ENCODE measurements at places on chromosomes 6 and 20.

DNA sequence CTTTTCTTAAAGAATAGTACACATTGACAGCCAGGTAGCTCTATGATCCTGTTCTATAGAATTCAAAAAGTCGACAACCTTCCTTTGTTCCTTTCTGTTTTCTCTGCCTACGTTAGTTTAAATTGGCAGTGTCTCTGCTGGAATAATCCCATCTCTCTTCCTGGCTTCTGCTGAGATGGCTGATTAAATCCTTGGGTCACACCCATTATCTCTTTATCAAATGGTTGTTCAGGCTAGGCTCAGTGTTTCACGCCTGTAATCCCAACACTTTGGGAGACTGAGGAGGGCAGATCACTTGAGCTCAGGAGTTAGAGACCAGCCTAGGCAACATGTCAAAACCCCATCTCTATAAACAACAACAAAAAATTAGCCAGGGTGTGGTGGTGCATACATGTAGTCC lies 44.4 kb downstream of the HFE start:
- no peak for DNase-seq

DNA sequence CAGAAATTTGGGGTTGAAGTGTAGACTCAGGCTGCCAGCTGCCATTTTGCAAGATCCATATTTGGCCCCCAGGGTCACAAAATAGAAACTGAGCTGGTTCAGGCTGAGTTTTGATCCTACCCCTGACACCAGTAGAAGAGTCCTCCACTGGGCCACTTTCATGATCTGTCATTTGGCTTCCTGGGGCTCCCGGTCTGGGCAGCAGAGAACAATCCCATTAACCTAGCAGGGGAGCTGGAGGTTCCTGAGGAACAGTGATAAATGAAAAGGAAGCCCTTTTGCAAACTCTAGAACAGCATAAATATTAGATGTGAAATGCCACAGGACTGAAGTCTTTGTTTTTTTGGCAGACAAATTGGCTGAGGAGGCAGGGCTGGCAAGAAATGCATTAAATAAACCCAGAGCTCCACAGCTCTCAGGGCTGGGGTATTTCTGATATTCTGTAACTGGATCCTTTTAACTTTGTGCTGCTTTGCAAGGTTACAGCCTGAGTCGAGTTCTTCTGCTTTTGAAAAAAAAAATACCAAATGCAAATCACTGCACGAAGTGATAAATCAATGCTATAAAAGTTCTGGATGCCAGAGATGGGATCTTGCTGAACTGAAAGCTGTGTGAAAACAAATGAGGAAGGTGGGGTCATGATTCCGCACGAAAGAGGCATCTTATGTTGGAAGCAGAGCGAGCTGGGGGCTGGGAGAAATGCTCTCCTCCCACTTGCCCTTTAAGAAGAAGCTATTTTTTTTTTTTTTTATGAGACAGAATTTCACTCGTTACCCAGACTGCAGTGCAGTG lies 64.4 kb downstream of the SULF2 start:
- DNase-seq: no peak

GRCh38 chr6:26029570-26029856 lies 57.7 kb upstream of the HFE start:
- DNase-seq: no peak

DNA sequence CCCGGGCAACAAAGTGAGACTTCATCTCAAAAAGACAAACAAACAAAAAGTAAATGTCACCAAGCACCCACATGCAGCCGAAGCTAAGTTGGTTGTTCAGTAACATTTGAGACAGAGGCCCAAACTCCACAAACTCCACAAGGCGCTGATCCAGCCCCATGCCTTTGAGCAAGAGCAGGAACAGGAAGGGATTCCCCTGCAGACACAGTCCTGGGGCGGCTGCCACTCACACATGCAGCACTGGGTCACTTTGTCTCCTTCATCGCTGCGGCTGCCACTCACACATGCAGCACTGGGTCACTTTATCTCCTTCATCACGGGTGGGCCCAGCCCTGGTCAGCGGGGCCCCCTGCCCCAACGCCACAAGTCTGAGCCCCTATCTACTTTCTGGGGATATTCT lies 246.9 kb upstream of the RREB1 start:
- DNase-seq: no peak

- no peak for DNase-seq
Measured at GRCh38 chr6:170062209-170062914, 228.5 kb downstream of the DLL1 start.

- no peak for DNase-seq
Measured at GRCh38 chr20:14148042-14148441, 152.7 kb downstream of the MACROD2 start.

DNA sequence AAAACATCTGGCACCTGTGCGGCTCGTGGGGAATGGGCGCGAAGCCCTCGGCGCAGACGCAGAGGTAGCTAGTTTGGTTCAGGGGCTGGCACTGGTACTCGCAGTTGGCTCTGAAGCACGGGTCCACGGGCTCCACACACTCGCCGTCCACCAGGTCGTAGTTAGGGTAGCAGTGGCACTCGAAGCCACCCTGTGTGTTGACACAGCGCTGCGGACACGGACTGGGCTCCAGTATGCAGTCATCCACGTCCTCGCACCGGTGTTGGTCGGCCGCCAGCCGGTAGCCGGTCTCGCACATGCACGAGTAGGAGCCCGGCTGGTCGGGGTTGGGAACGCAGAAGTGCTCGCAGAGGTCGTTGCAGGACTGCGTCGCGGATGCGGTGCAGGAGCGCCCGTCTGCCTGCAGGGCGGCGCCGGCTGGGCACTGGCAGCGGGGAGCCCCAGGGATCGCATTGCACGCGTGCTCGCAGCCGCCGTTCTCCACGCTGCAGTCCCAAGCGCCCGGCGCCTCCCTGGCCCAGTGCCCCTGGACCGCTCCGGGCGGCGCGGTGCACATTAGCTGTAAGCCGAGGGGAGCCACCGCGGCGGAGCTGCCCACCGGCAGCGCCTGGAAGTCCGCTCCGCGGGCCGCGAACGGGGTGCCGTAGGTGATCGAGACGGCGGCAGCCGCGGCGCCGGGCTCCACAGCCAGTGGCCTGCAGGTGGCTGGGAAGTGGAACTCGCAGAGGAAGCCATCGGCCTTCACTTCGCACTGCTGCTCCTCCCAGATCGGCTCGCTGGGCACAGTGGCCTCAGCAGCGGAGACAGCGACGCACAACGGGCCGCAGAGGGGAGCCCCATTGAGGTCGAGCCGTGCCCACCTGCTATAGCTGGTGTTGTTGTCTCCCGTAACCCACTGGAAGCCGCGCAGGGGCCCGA lies 930 bp downstream of the THBD start:
- DNase-seq: peak; percentile 17

GRCh38 chr20:45039475-45039820 lies 61.5 kb downstream of the KCNS1 start:
- DNase-seq: no peak

- DNase-seq: no peak
Measured at GRCh38 chr6:20286968-20287565, 74.8 kb upstream of the MBOAT1 start.

GRCh38 chr6:43061861-43062260 lies 2.4 kb downstream of the KLC4 start:
- no peak for DNase-seq

GRCh38 chr6:166515072-166515810 lies 71.2 kb downstream of the RAMACL start:
- DNase-seq: peak; percentile 16

GRCh38 chr6:131331151-131331550 lies 195.9 kb downstream of the AKAP7 start:
- no peak for DNase-seq

GRCh38 chr6:31898383-31899011 lies 999 bp upstream of the EHMT2 start:
- DNase-seq: peak; percentile 72

GRCh38 chr20:17939622-17940223 lies 28.9 kb downstream of the SNX5 start:
- no peak for DNase-seq

DNA sequence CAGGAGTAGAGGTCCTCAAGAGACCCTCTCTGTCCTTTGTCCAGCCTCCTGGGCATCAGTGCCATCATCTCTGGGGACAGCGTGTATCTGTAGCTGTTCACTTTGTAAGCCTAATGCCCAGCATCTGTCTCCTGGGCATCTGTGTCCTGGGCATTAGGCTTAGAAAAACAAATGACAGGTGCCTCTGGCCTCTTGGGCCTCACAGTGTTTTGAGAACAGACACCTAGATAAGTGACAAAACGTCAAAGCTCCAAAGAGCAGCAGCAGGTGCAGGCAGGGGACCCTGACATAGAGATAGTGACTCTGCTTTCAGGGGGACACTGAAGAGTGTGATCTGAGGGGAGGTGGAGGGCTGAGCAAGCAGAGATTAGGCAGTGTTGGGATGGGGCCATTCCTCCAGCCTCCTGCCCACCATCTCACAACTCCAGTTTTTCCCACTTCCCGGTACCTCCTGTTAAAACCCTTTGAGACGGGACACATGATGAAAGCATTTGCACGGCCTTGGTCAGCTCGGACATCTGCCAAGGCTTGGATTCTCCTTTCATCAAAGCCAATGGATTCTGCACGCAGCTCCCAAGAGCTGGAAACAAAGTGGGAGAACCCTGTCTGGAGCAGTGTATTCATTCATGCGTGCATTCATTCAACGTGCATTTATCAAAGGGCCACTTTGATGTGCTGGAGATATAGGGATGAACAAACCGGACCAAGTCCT lies 55.5 kb upstream of the CD93 start:
- no peak for DNase-seq

- no peak for DNase-seq
Measured at GRCh38 chr20:6811262-6812035, 44.0 kb downstream of the BMP2 start.

- DNase-seq: peak; percentile 40
Measured at GRCh38 chr6:158849899-158850806, 31.0 kb upstream of the EZR start.

DNA sequence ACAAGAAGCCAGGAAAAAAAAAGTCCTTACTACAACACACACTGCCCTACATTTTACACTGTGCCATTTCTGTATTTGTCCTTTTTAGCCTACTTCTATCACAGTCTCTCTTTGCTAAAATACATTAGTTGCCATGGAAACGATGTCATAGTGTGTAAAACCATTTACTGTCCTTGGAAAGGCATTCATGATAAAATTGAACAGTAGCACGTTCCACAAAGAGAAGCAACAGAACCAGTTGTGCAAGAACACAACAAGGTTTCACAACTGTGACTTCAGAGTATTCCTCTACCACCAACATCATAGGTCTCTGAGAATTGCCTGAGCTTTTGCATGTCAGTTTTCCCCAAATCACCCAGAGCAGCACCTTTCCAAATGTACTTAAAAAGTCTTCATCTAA lies 20.5 kb downstream of the FYN start:
- no peak for DNase-seq

- no peak for DNase-seq
Measured at GRCh38 chr6:28269492-28269891, 2.5 kb downstream of the ZSCAN26 start.

DNA sequence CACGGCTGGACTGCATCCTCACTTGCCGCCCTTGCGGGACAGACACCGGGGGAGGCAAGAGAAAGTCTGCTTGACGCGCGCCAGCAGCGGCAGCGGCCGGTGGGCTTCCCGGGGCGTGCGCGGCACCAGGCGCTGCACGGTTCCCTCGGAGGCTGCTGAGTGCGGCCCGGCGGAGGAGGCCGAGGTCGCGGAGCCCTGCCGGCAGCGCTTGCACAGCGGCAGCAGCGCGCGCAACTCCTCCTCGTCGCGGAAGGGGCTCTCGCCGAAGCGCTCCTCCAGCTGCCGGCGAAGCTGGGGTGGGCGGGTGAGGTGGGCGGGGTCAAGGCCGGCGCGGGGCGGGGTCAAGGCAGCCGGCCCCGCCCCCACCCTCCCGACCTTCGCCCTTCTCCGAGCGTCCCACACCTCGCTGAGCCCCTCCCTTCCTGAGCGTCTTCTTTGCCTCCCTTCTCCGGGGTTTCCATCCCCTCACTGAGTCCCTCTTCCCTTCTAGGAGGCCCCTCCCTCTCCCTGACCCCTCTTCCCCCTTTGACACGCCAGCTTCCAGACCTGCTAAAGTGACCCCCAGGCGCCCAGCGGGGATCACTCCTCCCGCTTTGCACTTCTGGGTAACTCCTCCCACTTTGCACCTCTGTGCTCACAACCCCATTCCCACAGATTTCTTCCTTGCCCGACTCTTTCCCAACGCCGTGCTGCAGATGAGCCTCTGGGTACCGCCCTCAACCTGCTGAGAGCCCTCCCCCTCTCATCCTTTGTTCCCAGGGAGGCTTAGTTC lies 8.8 kb downstream of the DUSP15 start:
- DNase-seq: peak; percentile 43

GRCh38 chr6:16711546-16712254 lies 49.6 kb downstream of the ATXN1 start:
- peak; percentile 48 for DNase-seq

DNA sequence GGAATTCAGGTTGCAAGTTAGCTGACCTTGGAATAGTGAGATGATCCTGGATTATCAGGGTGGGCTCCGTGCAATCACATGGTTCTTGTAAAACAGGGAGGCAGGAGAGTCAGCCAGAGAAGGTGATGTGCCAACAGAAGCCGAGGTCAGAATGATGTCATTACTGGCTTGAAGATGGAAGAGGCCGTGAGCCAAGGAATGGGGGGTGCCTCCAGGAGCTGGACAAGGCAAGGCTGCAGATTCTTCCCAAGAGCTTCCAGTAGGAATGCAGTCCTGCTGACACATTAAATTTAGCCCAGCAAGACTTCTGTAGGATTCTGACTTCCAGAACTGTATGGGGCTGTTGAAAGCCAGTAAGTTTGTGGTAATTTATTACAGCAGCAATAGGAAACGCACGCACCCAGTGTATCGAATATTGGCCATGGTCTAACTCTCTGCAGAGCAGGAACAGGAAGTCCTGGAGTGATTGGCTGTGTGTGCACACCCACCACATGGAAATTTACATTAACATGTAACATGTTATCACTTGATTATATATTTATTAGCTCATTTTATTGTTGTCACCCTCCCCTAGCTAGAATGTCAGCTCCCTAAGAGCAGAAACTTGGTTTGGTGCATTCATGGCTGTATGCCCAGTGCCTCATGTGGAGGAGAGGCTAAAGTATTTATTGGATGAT lies 19.1 kb downstream of the SLC24A3 start:
- no peak for DNase-seq

GRCh38 chr6:15230827-15231226 lies 15.0 kb upstream of the JARID2 start:
- DNase-seq: no peak

DNA sequence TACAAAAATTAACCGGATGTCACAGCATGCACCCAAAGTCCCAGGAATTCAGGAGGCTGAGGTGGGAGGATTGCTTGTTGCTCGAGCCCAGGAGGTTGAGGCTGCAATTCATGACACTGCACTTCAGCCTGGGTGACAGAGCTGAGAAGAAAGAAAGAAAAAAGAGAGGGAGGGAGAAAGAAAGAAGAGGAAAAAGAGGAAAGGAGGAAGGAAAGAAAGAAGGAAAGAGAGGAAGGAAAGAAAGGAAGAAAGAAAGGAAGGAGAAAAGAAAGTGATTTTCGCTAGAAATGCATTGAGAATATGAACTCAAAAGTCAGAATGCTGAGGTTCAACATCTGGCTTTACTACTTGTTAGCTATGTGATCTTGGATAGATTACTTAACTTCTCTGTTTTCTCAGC lies 6.6 kb downstream of the SENP6 start:
- DNase-seq: no peak

DNA sequence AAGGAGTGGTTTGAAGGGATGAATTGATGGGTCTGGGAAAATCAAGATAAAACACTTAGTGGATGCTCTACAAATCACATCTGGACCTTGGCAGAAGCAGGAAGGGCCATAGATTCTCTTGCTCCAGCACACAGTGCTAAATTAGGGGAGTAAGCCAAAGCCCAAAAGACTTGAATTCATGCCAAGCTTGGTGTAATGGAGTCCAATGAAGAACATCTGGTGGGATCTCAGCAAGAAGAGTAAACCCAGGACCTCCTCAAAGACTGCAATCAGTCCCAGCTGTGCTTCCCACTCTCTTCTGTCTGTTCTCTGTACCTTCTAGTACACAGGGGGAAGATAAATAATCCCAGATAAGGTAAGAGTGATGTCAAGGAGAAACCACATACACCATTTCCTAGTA lies 683.4 kb downstream of the RNF144B start:
- DNase-seq: no peak
